ENCODE measurements at places on chromosomes 4 and X.

GRCh38 chr4:69322055-69322454 lies 41.8 kb downstream of the UGT2B28 start:
- no peaks in the 10 kb centered on the region for H3K4me1 ChIP-seq
- no peak for DNase-seq
- peak overlapping the region; percentile 51 for H3K27ac ChIP-seq
- no peaks in the 10 kb centered on the region for H3K36me3 ChIP-seq

GRCh38 chr4:158016511-158016910 lies 156.3 kb downstream of the GASK1B start:
- no peak overlapping the region for H3K4me3 ChIP-seq
- no peaks in the 10 kb centered on the region for H3K36me3 ChIP-seq
- no peak overlapping the region for H3K27ac ChIP-seq
- no peaks in the 10 kb centered on the region for H3K4me1 ChIP-seq
- DNase-seq: no peak

GRCh38 chrX:108642273-108642628 lies 94.1 kb downstream of the IRS4 start:
- H3K27ac ChIP-seq: no peak overlapping the region
- no peak overlapping the region for H3K4me3 ChIP-seq
- H3K4me1 ChIP-seq: no peaks in the 10 kb centered on the region
- no peak for DNase-seq
- H3K27me3 ChIP-seq: no peaks in the 10 kb centered on the region
- H3K36me3 ChIP-seq: no peaks in the 10 kb centered on the region

GRCh38 chr4:55439023-55439422 lies 43.3 kb downstream of the TMEM165 start:
- no peak overlapping the region for H3K27ac ChIP-seq
- H3K27me3 ChIP-seq: no peaks in the 10 kb centered on the region
- peaks cover 8% of the 10 kb centered on the region for H3K4me1 ChIP-seq
- no peak for DNase-seq

GRCh38 chr4:77996076-77996475 lies 61.0 kb upstream of the FRAS1 start:
- no peak for DNase-seq
- H3K27ac ChIP-seq: no peak overlapping the region
- no peak overlapping the region for H3K4me3 ChIP-seq
- no peaks in the 10 kb centered on the region for H3K36me3 ChIP-seq
- no peaks in the 10 kb centered on the region for H3K4me1 ChIP-seq
- H3K27me3 ChIP-seq: no peaks in the 10 kb centered on the region

DNA sequence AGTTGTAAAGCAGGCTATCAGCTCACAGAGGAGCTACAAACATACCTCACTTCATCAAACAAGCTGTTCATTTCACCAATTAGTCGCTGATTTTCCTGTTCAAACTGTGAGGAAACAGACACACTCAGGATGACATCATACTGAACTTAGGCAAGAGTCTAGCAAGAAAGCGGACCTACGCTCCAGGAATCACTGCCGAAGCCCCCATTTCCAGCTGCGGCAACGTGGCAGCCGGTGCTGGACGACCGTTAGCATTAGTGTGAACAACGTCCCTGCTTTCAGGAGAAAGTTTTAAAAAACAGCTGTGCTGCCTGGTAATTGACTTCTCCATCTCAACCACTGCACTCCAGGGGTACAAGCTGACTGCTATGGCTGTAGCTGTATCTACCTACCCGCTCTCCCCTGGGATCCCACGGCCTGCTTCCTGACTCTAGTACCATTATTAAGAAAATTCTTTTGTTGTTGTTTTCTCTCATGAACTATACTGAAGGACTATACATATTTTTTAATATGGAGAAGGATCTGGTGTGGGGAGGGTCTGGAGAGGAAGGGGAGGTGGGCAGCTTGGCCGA lies 38.3 kb downstream of the NSG1 start:
- H3K36me3 ChIP-seq: peaks cover 6% of the 10 kb centered on the region
- H3K27me3 ChIP-seq: no peaks in the 10 kb centered on the region
- DNase-seq: no peak
- no peak overlapping the region for H3K4me3 ChIP-seq
- H3K4me1 ChIP-seq: no peaks in the 10 kb centered on the region
- no peak overlapping the region for H3K27ac ChIP-seq

DNA sequence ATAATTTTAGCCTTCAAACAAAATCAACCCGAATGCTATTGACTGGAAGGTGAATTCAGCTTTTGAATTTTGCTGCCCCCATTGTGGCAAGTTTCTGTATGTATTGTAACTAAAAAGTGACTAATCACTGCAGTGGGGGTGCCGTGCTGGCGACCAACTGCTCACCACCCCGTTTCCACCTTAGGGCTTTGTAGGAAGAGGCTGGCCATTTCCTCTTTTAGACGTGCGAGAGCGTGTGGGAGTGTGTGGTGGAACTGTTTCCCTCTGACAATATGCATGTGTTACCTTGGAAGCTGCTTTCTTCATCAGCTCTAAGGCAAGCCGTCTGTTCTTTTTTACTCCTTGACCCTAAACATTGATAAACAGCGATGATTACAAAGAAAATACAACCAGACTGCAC lies 78.8 kb downstream of the SEL1L3 start:
- DNase-seq: no peak
- no peak overlapping the region for H3K27ac ChIP-seq
- peaks cover 57% of the 10 kb centered on the region for H3K36me3 ChIP-seq
- no peaks in the 10 kb centered on the region for H3K27me3 ChIP-seq
- no peak overlapping the region for H3K4me3 ChIP-seq
- no peaks in the 10 kb centered on the region for H3K4me1 ChIP-seq

DNA sequence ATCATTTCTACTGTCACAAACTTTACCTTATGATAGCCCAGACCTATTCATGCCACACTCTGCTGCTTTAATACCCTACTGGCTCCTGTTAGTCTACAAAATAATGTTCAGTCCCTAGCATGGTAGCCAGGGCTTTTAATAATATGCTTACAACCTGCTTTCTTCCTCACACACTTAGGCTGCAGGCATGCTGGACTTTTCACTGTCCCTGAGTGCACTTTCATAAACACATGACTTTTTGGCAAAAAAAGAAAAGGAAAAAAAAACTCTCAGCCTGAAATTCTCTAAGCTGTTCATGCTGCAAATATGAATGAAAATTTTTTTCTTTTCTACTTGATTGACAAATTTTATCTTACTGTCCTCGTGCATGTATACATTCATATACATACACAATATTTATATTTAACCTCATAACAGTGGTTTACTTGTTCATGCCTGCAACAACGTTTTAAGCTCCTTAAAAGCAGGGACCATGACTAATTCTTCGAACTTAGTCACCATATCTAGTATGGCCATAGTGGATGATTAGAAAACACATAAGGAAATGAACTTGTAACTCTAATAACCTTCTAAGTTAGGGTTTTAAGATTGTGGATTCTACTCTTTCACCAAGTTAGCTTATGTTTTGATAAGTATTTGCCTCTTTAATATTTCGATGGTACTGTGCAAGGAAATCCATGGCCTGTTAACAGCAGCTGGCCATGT lies 229.5 kb downstream of the SPCS3 start:
- DNase-seq: no peak
- no peaks in the 10 kb centered on the region for H3K27me3 ChIP-seq
- H3K27ac ChIP-seq: no peak overlapping the region
- H3K36me3 ChIP-seq: no peaks in the 10 kb centered on the region
- no peak overlapping the region for H3K4me3 ChIP-seq

DNA sequence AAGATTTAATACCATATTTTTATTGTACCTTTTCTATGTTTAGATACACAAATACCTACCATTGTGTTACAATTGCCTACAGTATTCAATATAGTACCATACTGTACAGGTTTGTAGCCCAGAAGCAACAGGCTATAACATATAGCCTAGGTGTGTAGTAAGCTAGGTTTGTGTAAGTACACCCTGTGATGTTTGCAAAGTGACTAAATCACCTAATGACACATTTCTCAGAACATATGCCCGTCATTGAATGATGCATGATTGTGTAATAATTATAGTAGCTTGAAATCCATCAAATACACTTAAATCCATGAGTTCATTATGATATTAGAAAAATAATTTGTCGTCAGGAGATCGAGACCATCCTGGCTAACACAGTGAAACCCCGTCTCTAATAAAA lies 30.8 kb downstream of the GAB3 start:
- no peak overlapping the region for H3K4me3 ChIP-seq
- H3K4me1 ChIP-seq: peaks cover 49% of the 10 kb centered on the region
- no peak overlapping the region for H3K27ac ChIP-seq
- H3K36me3 ChIP-seq: peaks cover 4% of the 10 kb centered on the region

DNA sequence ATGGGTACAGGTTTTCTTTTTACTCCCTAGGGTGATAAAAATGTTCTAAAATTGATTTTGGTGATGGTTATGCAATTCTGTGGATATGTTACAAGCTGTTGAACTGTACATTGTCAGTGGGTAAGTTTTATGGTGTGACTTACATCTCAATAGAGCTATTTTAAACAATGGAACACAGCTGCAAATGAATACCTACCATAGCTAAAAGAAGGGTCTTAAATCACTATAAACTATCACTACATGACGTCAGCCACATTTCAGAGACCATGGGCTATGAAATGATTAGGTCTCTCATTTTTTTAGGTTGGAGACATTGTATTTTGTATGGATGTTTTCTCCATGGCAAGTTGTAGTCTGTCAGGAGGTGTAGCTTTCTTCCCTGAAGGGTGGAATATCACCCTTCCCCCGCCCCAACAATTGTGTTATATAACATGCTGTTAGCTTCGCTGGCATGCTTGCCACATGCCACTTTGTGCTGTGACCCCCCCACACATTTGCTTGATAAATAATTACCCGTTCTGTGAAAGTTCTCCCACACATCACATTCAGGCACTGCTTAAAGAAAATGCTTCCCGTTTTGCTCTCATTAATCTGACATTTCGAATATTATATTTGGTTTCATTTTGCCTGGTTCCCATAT lies 159.7 kb downstream of the ARHGAP10 start:
- no peak overlapping the region for H3K27ac ChIP-seq
- H3K4me1 ChIP-seq: no peaks in the 10 kb centered on the region
- no peak overlapping the region for H3K4me3 ChIP-seq
- DNase-seq: no peak
- H3K36me3 ChIP-seq: no peaks in the 10 kb centered on the region

DNA sequence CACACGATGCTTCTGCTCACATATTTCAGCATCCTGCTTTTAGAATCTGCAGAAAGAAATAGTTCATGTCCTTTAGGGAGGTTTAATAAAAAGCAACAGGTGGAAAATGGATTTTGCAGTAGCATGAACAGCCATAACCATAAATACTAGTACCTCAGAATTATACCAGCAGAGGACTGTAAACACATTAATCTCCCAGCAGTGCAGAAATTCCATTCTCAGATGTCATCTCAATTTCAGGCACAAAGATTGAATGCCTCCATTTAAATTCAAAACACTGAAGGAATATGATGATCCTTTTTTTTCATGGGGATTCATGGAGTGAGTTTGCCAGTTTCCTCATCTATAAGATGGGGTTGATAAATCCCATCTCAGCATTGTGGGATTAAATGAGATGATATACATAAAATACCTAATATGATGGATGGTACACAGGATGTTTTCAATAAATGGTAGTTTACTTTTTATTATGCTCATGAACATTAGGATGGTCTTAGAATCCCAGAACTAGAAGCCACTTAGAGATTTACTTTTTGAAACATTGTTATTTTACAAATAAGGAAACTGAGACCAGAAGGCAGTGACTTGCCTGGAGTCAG lies 566 bp upstream of the LIMCH1 start:
- no peaks in the 10 kb centered on the region for H3K27me3 ChIP-seq
- H3K4me1 ChIP-seq: no peaks in the 10 kb centered on the region

DNA sequence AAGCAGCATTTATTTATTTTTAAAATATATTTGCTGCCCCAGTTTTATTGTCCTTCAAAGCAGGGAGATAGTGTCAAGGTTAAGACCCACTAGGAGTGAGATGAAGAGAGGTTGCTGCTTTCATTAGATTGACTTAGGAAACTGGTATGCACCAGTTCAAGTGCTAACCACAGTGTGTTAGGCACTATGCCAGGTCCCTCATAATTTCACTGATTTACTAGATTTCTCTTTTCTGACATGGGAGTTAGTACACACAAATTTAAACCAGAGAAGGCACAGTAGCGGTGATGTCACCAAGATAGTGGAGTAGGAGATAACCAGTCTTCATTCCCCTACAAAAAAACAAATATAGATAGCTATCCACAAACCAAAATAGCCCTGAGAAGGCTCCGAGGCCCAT lies 14.3 kb downstream of the RRAGB start:
- no peaks in the 10 kb centered on the region for H3K27me3 ChIP-seq
- no peak overlapping the region for H3K4me3 ChIP-seq
- H3K27ac ChIP-seq: no peak overlapping the region

DNA sequence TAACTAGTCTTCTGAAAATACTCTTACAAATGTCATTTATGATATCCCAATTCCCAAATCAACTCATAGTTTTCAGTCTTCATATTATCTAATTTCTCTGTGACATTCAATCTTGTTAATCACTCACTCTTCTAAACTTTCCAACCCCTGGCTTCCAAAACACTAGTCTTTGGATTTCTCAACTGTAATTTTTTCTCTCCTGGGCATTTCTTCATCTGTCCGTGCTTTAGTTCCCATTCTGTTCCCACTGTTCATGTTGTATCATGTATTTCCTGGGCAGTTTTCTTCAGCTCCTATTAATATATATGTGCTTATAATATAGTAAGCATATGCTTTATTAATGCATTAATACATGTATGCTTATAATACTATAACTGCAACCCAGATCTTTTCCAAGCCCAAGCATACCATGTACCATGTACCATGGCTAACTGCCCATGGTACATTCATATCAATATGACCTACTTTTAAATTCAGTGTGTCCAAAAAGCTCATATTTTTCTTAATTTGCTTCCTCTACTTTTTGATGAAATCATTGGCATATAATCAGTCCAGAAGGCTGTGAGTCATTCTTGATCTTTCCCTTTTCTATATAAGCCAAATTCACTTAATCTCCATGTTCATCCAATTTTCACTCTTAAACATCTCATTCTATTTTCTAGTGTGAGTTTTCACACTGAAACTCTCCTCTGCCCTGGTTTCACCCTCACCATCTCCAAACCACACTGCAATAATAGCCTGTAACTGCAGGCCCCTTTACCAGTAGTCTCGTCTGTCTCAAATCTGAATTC lies 21.3 kb upstream of the GK2 start:
- no peak overlapping the region for H3K4me3 ChIP-seq
- H3K27me3 ChIP-seq: no peaks in the 10 kb centered on the region

DNA sequence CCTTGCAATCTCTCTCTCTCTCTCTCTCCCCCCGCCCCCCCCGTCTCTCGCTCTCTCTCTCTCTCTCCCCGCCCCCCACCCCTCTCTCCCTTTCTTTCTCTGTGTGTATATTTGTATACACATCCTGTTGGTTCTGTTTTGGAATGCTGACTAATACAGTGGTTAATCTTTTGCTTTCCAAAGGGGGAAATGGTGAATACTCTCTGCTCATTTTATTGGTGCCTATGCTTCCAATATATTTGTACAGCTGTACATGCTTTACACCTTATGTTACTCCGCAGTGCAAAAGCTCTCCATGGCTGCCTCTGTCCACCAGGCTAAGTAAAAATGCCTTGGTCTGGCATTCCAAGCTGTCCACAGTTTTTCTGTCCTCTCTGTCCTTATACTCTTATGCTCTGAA lies 158.8 kb downstream of the RBMX2 start:
- DNase-seq: no peak
- H3K36me3 ChIP-seq: no peaks in the 10 kb centered on the region
- H3K27ac ChIP-seq: no peak overlapping the region
- H3K27me3 ChIP-seq: no peaks in the 10 kb centered on the region
- no peak overlapping the region for H3K4me3 ChIP-seq
